NCI-H226 (cell line): ENCODE measurements at places on chromosomes 12 and 14.

GRCh38 chr12:71948390-71948789 is 9.7 kb downstream of the TPH2 start:
- no peak for DNase-seq

- peak; percentile 21 for DNase-seq
These were observed 130.5 kb upstream of the CRY1 start for GRCh38 chr12:107223821-107224220.

- no peak for DNase-seq
These were observed 2.1 kb downstream of the SLC39A2 start for GRCh38 chr14:21001218-21001617.

GRCh38 chr12:51887476-51888315 is at the start of gene ANKRD33:
TSS of gene ANKRD33 (plus strand) at chr12:51888103. CDS start at chr12:51888187, 84 bp downstream.
- DNase-seq: no peak

GRCh38 chr14:45799511-45799910 is 546.5 kb upstream of the MIS18BP1 start:
- DNase-seq: no peak

- DNase-seq: peak; percentile 25
These were observed 5.5 kb upstream of the KRT84 start for GRCh38 chr12:52390739-52391617.

DNA sequence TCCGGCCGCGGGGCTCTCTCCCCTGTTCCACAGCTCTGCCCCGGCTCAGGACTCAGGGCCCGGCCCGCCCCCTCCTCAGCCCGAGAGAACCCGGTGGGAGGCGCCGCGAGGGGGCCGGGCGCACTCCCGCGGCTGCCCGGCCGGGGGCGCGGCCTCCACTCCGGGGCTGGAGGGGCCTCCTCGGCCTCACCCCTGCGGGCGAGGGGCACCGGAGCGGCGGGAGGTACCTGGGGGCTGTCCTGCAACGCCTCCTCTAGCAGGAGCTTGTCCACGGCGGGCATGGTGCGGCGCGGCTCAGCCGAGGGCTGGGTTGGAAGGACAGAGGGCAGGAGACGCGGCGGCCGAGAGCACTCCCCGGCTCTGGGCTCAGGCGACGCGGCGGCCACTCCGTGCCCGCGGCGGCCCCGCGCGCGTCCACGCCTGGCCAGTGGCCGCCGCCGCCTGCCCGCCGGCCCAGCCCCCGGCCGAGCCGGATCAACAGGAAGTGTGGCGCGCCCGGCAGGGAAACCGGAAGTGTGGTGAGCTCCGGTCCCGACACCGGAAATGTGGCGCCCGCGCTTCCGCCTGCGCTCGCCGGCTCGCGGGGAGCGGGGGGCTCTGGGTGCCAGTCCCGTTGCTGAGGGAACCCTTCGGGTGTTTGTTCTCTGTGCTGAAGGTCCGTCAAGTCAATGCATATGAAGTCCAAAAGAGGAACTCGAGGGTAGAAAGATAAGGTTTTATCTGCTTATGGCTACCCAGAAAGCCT is at the start of gene APPL2:
Gene APPL2, minus strand, starts transcription at position 443 of the 745 bp plus-strand sequence. Its CDS starts 162 bp downstream, at position 281.
- DNase-seq: peak; percentile 87

- DNase-seq: no peak
These were observed 22.3 kb upstream of the PWP1 start for GRCh38 chr12:107663277-107663676.

DNA sequence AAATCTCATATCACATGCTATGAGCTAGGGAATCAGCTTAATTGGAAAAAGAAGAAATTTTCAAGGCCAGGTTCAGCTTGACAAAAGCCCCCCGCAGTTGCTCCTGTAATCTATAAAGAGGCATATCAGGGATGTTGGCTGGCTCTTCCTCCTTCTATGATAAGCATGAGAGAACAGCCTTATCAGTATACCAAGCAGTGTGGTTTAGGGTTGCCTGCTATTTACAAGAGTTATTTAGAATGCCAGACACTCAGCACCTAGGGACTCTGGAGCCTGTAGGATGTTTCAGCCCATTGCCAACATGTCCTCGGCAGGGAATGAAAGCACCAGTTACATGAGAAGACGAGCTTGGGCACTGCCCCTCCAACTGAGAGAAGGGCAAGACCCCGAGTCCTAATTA is 89.5 kb upstream of the TMPO start:
- peak; percentile 61 for DNase-seq

- no peak for DNase-seq
These were observed 39.6 kb downstream of the WIF1 start for GRCh38 chr12:65081496-65081895.

- DNase-seq: no peak
These were observed 22.0 kb downstream of the SLC25A21 start for GRCh38 chr14:37150414-37150813.

- no peak for DNase-seq
These were observed 82.7 kb downstream of the DAD1 start for GRCh38 chr14:22506378-22506710.

DNA sequence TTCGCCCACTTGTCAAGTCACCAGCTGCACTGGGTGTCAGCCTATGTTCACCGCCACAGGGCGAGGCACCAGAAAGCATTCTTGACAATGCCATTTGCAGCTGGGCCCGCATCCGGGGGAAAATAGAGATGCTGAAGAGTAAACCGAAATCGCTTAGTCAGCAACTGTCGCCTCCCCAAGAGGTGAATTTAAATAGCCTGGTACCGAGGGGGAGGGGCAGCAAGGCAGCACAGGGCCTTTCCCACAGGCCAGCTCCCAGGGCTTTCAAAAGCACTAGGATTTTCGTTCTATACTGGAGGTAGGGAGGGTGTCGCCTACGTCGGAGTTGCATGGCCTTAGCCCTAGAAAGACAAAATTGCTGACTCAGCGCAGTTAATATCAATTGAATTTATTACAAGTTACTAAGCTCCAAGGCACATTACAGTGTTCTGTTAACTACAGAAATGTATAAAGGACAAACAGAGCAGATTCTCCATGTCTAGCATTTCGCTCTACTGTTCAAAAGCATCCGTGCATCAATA is 4.3 kb downstream of the IRF2BPL start:
- no peak for DNase-seq

DNA sequence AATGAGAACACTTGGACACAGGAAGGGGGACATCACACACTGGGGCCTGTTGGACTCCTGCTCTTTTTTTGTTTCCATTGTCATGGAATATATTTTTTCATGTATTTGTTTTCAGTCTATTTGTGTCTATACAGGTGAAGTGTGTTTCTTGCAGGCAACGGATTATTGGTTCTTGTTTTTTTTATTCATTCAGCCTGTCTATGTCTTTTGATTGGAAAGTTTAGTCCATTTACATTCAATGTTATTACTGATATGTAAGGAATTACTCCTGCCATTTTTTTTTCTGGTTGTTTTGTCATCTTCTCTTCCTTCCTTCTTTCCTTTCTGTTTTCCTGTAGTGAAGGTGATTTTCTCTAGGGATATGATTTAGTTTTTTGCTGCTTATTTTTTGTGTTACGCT is 18.0 kb upstream of the PTPRO start:
- no peak for DNase-seq

- DNase-seq: no peak
These were observed 137.9 kb downstream of the NRXN3 start for GRCh38 chr14:78308079-78308478.

GRCh38 chr12:103819312-103819711 is 21.7 kb downstream of the NT5DC3 start:
- no peak for DNase-seq

DNA sequence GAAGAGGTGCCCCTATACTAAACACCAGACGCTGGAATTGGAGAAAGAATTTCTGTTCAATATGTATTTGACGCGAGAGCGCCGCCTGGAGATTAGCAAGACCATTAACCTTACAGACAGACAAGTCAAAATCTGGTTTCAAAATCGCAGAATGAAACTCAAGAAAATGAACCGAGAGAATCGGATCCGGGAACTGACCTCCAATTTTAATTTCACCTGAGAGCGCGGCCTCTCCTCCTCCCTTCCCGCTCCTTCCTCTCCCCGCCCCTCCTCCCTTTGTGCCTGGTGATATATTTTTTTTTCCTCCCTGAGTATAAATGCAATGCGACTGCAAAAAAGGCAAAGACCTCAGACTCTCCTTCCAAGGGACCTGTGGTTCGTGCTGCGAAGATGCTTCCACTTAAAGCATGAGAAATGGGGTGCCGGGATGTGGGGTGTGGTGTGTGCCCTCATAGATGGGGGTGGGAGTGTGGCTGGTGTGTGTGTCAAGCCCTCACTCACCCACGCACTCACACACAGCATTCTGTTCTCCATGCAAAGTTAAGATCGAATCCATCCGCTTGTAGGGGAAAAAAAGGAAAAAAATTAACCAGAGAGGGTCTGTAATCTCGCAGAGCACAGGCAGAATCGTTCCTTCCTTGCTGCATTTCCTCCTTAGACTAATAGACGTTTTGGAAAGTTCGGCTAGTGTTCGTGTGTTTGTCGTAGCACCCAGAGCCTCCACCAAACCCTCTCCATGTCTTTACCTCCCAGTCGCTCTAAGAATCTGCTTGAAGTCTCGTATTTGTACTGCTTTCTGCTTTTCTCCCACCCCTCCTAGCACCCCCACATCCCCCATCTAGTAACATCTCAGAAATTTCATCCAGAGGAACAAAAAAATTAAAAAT is 4.5 kb downstream of the HOXC10 start:
- peak; percentile 43 for DNase-seq

DNA sequence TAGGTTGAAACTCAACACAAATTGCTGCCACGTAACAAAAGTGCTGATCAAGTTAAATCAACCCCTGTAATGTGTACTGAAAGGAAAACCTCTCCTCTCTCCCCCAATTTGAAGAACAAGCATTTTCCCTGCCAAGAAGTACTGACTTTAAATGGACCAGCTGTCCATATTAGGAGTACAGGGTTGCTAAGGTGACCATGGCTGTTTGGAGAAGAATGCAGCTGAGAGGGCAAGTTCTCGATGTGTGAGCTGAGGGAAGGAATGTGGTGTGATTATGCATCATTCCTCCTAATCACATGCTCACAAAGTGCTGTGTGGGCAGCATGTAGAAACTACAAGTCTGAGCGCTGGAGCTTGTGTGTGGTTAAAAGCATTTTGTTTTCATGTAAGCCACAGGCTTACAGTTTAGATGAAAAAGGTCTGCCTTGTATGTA is 50.9 kb upstream of the CCT2 start:
- DNase-seq: peak; percentile 100

DNA sequence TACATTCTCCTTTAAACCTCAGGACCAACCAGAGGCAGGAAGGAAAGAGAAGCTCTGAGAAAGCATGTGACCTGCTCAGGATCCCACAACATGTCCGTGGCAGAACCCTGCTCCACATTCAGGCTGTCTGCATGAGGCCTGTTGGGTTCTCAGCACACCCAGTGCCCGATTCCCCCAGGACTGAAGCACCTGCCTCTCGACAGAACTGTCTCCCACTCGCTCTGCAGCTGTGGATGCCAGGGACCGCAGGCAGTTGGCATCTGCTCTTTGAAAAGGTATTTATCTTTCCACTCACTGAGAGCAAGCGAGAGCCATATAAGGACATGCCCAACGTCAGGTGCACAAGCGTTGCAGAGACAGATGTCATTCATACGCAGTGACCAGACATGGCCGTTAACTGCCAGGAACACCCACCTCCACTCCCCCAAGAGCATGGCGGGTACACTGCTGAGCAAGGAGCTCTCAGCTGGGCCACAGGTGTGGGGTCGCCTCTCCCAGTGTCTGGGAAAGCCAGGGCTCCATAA is 18.9 kb downstream of the PITPNM2 start:
- no peak for DNase-seq

GRCh38 chr12:19779395-19780056 is 340.2 kb downstream of the AEBP2 start:
- no peak for DNase-seq

DNA sequence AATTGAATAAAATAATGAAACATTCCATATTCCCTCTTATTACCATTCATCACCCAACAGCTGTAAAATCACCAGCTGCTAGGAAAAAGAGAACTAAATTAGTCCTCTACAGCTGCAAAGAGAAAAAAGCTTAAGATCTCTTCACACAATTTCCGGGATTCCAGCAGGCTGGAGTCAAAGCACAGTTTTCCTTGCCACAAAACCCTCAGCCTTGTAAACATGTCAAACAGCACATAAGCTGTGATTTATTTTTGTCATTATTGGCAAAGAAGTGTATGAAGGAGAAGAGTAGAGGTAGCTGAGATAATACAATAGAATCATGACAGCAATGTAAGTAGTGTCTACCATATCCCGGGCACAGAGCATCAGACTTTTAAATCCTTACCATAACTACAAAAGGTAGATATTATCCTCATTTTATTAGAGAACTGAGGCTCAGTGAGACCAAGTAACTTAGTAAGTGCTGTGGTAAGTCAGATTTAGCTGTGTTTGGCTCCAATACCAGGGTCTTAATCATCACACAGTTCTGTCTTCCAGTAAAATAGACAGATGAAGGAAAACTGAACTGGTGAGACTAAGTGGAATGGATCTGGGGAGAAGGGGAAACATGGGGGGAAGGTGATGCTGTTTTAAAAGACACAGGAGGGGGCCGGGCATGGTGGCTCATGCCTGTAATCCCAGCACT is 57.3 kb downstream of the NTN4 start:
- peak; percentile 33 for DNase-seq

DNA sequence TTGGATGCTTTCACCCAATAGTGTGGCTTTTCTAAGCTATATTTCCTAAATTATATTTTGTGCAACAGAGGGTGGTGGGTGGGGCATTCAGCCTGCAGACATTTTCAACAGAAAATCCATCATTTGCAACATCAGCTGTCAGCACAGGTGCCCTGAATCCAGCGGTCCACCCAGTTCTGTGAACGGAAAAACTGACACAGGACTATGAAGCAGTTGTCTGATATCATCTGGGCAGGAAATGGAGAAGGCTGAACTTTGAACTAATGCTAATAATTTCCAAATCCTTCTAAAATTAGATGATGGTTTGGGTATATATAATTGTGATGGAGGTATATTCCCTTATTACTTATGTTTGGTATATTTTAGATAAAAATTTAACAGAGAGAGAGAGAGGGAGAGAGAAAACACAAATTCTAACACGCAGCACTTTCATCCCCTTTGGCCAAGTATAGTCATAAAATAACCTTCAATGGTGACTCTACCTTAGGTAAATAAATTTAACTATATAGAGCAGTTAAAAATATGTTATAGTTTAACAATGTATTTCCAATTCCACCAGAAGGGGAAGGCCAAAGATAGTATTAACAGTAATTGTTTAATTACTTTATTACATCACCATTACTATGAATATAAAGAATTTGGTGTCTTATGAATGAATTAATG is 58.3 kb upstream of the PTPRB start:
- no peak for DNase-seq

DNA sequence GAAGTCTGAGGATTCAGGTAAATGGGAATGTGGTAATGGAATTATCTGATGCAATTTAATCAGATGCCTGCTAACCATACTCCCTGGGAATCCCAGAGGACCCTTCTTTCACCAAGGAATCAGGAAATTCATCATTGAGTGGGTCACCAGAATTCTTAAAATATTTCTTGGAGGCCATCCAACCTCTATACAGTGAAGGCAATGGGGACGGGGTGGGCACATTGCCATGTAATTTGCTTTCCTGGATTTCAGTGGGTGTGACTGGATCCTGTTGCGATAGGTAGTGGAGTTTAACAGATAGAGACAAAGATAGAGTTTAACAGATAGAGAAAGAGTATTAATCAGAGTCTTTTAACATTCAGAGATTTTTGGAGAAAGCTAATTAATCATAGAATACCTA is 394.4 kb downstream of the DAD1 start:
- DNase-seq: peak; percentile 45
